WTC11 (cell line): ENCODE measurements at places on chromosomes 11 and 22. TPM values are rescaled to one million over a fixed set of nuclear protein-coding genes. Genes with fewer than 3 reads are reported as not detected.

LAYN gene
- total RNA-seq: 3.0 to 3.7 TPM (median 3.6 TPM) in 3 replicates

OR52K1 gene
- 0.05 to 0.07 TPM in 2 of 3 replicates, not detected in the other for total RNA-seq

SNX15 gene
- 16.7 to 19.6 TPM (median 17.6 TPM) in 3 replicates for total RNA-seq

SLC22A9 gene
- not detected in 3 replicates for total RNA-seq

POU2AF1 gene
- 0.07 to 0.27 TPM (median 0.22 TPM) in 3 replicates for total RNA-seq

SLC16A8 gene
- 0.53 to 0.98 TPM (median 0.57 TPM) in 3 replicates for total RNA-seq

ADORA2A gene
- 7.0 to 8.1 TPM (median 7.6 TPM) in 3 replicates for total RNA-seq

RGL4 gene
- 0.05 TPM in 1 of 3 replicates, not detected in the others for total RNA-seq

FAM180B gene
- total RNA-seq: 0.16 to 0.28 TPM in 2 of 3 replicates, not detected in the other

KREMEN1 gene
- total RNA-seq: 4.1 to 5.8 TPM (median 5.4 TPM) in 3 replicates

DNA sequence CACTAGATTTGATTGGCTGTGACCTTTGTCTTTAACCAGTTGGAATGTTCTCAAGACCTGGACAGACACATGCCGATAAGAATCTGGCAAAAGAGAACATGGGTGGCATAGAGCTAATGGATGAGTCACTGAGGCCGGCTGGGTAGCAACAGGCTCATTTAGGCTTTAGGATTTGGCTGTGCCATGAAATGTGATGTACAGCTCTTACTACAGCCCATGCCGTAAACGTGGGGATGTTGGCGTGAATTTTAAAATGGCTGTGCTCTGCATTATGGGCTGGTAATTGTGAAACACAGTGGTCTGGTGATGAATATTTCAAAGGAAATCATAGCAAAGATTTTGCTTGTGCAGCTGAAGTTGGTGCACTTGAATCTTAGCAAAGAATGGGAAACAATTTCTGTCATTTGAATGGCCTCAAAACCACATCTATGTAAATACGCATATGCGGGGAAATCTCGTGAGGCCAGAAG, 332.4 kb downstream of the TBC1D22A start:
- H3K4me3 ChIP-seq: no peak overlapping the region
- no peak for DNase-seq
- H3K4me1 ChIP-seq: peaks cover 47% of the 10 kb centered on the region
- H3K27ac ChIP-seq: no peak overlapping the region
- H3K27me3 ChIP-seq: peaks cover 4% of the 10 kb centered on the region
- H3K36me3 ChIP-seq: peaks cover 13% of the 10 kb centered on the region

DNA sequence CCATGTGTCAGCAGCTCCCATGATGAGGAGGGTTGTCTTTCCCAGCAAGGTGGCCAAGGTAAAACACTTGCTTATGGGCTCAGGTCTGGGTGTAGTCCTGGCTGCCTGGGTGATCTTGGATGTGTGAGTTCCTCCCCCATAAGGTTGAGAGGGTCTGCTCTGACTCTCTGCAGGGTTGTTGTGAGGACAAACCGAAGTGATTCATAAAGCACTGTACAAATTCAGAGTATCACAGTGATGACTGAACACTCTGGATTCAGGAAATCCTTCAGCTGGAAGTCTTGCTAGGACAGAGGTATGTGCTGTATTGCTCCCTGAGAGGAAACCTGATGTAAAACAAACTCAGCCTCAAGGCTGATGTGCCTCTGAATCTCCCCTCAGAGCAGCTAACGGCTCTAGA, 220.9 kb upstream of the PITPNB start:
- no peak for DNase-seq
- peaks cover 32% of the 10 kb centered on the region for H3K4me1 ChIP-seq
- no peak overlapping the region; the same call in 1 of the 2 replicates for H3K27ac ChIP-seq
- no peaks in the 10 kb centered on the region for H3K27me3 ChIP-seq

DNA sequence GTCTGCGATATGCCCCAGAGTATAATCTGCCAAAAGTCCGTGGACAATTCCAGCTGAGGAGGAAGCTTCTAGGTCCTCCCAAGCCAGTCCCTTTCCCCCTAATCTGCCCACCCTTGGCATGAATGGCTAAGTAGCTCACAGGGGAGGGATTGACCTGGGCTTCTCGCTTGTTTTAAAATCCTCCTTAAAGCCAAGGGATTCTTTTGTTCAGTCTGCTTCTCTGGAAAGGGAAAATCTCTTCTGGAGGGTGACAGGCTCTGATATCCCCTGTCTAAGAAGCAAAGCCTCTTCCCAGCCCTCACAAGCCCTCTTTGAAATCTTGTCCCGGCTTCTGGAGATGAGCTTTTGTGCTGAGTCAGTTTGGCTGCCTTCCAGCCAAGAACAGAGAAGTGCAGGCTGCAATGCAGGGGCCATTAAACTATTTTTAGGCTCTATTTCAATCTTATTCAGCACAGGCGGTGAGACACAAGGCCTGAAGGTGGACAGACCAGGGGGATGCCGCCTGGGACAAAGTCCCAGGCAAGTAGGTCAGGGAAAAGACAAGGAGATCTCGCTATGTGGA, 23.9 kb downstream of the NEFH start:
- no peaks in the 10 kb centered on the region for H3K27me3 ChIP-seq
- H3K36me3 ChIP-seq: peaks cover 29% of the 10 kb centered on the region
- peak overlapping the region; percentile 85; the same call in 1 of the 2 replicates for H3K27ac ChIP-seq
- no peaks in the 10 kb centered on the region for H3K4me1 ChIP-seq

DNA sequence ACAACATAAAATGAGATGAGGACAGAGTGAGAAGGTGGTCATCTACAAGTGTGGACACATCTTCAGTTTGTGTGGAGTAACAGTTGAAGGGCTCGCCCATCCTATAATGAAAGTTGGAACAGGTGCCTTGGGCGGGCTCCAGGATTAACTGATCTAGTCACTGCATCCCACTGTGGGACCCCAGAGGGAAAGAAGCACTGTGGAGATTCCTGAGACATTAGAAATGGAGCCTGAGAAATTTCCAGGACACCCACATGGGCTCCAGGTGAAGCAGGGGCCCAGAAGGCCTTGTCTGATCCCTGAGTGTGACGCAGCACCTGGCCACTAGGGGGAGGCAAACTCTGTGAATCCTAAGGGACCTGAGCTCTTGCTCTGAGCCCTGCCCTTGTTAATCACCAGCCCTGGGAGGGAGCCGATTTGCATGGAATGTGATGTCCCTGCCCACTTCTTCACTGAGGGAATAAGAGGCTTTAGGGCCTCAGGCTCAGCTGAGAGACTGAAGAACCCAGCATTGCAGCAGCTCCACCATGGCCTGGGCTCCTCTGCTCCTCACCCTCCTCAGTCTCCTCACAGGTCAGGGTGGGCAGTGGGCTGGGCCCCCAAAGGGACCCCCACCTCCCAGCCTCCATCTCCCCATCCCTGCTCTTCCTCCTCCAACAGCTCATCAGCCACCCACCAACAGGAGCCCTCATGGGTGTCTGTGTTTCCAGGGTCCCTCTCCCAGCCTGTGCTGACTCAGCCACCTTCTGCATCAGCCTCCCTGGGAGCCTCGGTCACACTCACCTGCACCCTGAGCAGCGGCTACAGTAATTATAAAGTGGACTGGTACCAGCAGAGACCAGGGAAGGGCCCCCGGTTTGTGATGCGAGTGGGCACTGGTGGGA, 98.4 kb downstream of the VPREB1 start:
- no peak overlapping the region for H3K27ac ChIP-seq
- peaks cover 4% of the 10 kb centered on the region for H3K4me1 ChIP-seq
- H3K27me3 ChIP-seq: peaks cover 100% of the 10 kb centered on the region
- H3K36me3 ChIP-seq: no peaks in the 10 kb centered on the region

DNA sequence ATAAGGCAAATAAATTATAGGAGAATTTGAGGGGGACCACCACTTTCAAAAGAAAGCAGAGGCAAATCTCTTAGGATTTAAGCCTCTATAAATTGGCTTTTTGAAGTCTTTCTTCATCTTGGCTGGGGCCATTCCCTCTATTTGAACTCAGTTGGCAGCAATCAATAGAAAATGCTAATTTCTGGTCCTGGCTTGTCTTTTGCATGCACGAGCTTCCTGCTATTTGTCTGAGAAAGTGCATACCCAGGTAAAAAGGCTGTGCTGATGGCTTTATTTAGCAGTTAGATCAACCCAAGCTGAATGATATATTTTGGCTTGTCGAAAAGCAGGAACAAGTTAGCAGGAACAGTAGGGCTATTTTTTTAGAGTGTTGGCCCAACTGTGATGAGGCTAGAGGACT, 64.1 kb upstream of the GRAMD1B start:
- DNase-seq: no peak
- no peak overlapping the region for H3K4me3 ChIP-seq
- no peak overlapping the region for H3K27ac ChIP-seq
- H3K36me3 ChIP-seq: no peaks in the 10 kb centered on the region
- H3K4me1 ChIP-seq: peaks cover 27% of the 10 kb centered on the region
- peaks cover 27% of the 10 kb centered on the region for H3K27me3 ChIP-seq

DNA sequence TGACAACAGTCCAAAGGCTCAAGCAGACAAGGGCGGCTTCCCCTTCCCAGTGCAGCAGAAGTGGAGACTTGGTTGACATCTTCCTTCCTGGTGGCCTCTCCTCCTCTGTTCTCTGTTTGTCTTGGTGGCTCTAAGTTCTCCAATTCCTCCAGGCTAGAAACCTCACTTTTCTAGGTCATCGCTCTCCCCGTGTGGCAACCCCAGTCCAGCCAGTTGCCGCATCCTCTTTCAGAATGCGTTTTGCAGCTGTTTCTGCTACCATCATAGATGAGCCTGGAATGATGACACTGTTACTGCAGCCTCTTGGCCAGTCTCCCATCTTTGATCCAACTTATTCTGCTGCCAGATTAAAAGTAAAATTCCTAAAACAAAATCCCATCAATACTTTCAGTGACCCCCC, 201.5 kb downstream of the TRIM29 start:
- H3K4me3 ChIP-seq: no peak overlapping the region
- H3K27ac ChIP-seq: no peak overlapping the region
- H3K4me1 ChIP-seq: peaks cover 43% of the 10 kb centered on the region

GRCh38 chr11:73384531-73384871, 8.3 kb downstream of the RELT start:
- DNase-seq: no peak
- H3K27me3 ChIP-seq: no peaks in the 10 kb centered on the region

- peaks cover 22% of the 10 kb centered on the region for H3K4me1 ChIP-seq
- H3K27ac ChIP-seq: no peak overlapping the region
- no peak overlapping the region for H3K4me3 ChIP-seq
- no peak for DNase-seq
- H3K27me3 ChIP-seq: peaks cover 7% of the 10 kb centered on the region
These were observed 109.9 kb upstream of the CADM1 start for GRCh38 chr11:115613986-115614632.

GRCh38 chr11:32422545-32422944, 12.8 kb downstream of the WT1 start:
- DNase-seq: no peak
- peaks cover 57% of the 10 kb centered on the region for H3K27me3 ChIP-seq
- peaks cover 41% of the 10 kb centered on the region for H3K4me1 ChIP-seq
- no peak overlapping the region for H3K4me3 ChIP-seq
- no peaks in the 10 kb centered on the region for H3K36me3 ChIP-seq

- no peak for DNase-seq
- H3K27me3 ChIP-seq: no peaks in the 10 kb centered on the region; the same call in 1 of the 2 replicates
- H3K27ac ChIP-seq: no peak overlapping the region
- H3K36me3 ChIP-seq: no peaks in the 10 kb centered on the region
- H3K4me1 ChIP-seq: no peaks in the 10 kb centered on the region
- H3K4me3 ChIP-seq: no peak overlapping the region
These were observed 495.6 kb downstream of the JRKL start for GRCh38 chr11:96885405-96885804.

DNA sequence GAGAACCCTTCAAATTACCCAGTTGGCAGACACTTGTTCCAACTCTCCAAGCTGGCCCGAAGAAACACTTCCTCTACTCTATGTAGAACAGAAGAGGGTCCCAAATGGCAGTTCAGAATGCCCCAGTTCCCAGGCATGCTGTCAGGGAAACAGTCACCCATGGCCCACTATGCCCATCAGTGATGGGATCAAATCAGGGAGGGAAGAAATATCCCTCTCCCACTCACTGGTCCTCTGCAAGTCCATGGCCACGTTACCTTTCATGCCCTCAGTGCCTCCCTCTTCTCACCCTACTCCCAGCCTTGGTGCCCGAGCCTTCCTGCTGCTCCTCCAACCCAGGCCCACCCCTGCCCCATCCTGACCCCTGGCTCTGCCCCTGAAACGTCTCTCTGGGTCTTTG, 16.6 kb downstream of the APOL3 start:
- H3K4me3 ChIP-seq: no peak overlapping the region
- peaks cover 23% of the 10 kb centered on the region for H3K4me1 ChIP-seq
- H3K27me3 ChIP-seq: no peaks in the 10 kb centered on the region; the same call in 1 of the 2 replicates

- peaks cover 8% of the 10 kb centered on the region for H3K4me1 ChIP-seq
- peak overlapping the region; percentile 38 for H3K4me3 ChIP-seq
- H3K36me3 ChIP-seq: no peaks in the 10 kb centered on the region
- DNase-seq: peak; percentile 84
- no peak overlapping the region for H3K27ac ChIP-seq
- peaks cover 17% of the 10 kb centered on the region for H3K27me3 ChIP-seq
These were observed 11.8 kb upstream of the MIEF1 start for GRCh38 chr22:39490135-39490798.

GRCh38 chr22:30400159-30400558, 3.3 kb downstream of the SEC14L2 start:
- H3K27me3 ChIP-seq: peaks cover 60% of the 10 kb centered on the region
- no peaks in the 10 kb centered on the region for H3K36me3 ChIP-seq
- no peak overlapping the region for H3K4me3 ChIP-seq
- DNase-seq: no peak
- peak overlapping the region; percentile 45; the same call in 1 of the 2 replicates for H3K27ac ChIP-seq
- peaks cover 27% of the 10 kb centered on the region for H3K4me1 ChIP-seq

GRCh38 chr11:116427903-116428637, 344.7 kb downstream of the BUD13 start:
- no peak for DNase-seq
- no peaks in the 10 kb centered on the region; the same call in 1 of the 2 replicates for H3K27me3 ChIP-seq
- peaks cover 27% of the 10 kb centered on the region for H3K4me1 ChIP-seq
- H3K36me3 ChIP-seq: no peaks in the 10 kb centered on the region
- no peak overlapping the region for H3K4me3 ChIP-seq
- peak overlapping the region; percentile 58; the same call in 1 of the 2 replicates for H3K27ac ChIP-seq

- H3K4me1 ChIP-seq: peaks cover 68% of the 10 kb centered on the region
- H3K27me3 ChIP-seq: no peaks in the 10 kb centered on the region
- no peak overlapping the region for H3K4me3 ChIP-seq
- no peaks in the 10 kb centered on the region for H3K36me3 ChIP-seq
- H3K27ac ChIP-seq: peak overlapping the region; percentile 85
These were observed 14.7 kb downstream of the MGAT3 start for GRCh38 chr22:39471381-39472141.

DNA sequence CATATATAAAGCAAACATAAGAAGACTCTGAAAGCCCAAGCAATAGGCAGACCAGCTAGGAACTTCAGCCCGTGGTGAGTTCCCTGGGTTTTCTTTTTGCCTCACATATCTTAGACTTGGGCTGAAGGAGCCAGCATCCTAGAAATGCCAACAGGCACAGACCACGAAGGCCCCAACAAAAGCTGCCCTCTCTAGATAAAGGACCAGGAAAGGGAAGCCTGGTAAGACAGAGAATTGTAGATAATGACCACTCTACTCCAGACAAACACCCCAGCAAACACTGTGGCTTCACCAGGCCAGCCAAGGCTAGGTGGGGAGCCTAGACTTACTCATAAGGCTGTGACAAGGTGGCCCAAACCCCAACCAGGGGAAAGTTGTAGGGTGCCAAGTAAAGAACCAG, 11.2 kb downstream of the GAL start:
- peaks cover 3% of the 10 kb centered on the region; the same call in 1 of the 2 replicates for H3K27me3 ChIP-seq
- DNase-seq: no peak
- no peak overlapping the region for H3K4me3 ChIP-seq
- no peak overlapping the region for H3K27ac ChIP-seq
- peaks cover 21% of the 10 kb centered on the region for H3K36me3 ChIP-seq
- peaks cover 41% of the 10 kb centered on the region for H3K4me1 ChIP-seq

- peaks cover 5% of the 10 kb centered on the region for H3K36me3 ChIP-seq
- H3K4me1 ChIP-seq: peaks cover 35% of the 10 kb centered on the region
- no peaks in the 10 kb centered on the region for H3K27me3 ChIP-seq
- DNase-seq: peak; percentile 26
- H3K4me3 ChIP-seq: no peak overlapping the region
- H3K27ac ChIP-seq: peak overlapping the region; percentile 62
These were observed 50.5 kb upstream of the ZBED5 start for GRCh38 chr11:10908215-10908951.
